Activated CD4-positive, alpha-beta T cell treated with anti-CD3 and anti-CD28 coated beads, Interleukin-2, Interleukin-6, amounts not matched to agents 100 ng/mL and 50 ng/mL, durations not matched to agents 16 hours and 8 hours (primary cell): ENCODE measurements at places on chromosomes 3 and 15.

DNA sequence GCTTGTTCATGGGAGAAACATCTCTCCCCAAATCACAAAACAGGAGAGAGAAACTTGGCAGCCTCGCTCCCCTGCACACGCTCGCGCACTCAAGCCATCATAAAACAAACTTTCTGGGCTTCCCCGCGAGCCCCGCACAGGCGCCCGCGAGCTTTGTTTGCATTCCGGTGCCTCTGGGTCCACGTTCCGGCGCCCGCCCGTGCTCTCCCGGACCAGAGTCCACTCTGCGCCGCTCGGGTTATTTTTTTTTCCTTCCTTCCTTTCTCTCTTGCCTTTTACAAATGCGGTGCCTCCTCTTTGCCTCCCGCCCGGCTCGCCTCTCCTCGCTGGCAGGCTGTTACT is 363 bp downstream of the MAGI1 start:
- peak; percentile 6 for DNase-seq

- no peak for DNase-seq
Measured at GRCh38 chr3:17130956-17131355, 246.2 kb downstream of the PLCL2 start.

- peak; percentile 68 for DNase-seq
Measured at GRCh38 chr3:195900436-195901355, 7.7 kb downstream of the TNK2 start.

DNA sequence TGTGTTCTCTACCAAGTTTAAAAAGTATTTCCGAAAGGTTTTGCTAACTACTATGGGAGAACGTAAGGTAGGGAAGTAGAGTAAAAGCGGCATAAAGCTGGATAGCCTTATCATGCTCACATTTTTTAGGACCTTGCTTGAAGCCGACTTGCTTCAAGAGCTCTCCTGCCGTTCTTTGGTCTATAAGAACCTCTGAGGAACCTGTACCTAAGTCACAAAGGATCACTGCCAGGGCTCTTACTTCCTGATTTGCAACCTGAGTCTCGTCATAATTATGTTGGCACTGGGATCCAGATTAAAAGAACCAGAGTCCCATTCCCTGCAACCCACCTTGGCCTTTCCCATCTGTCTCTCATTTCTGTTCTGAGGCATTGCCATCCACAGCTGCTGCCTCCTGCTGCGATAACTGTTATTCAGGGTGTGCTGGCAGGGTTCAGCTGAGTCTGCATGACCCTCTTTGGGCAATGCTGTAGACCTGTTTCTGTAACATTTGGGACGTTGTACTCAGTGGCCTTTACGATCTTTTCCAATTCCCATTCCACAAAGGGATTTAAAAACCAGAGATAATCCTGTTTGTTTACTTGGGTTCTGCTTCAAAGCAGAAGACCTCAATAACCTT is 131.0 kb upstream of the UMPS start:
- no peak for DNase-seq

DNA sequence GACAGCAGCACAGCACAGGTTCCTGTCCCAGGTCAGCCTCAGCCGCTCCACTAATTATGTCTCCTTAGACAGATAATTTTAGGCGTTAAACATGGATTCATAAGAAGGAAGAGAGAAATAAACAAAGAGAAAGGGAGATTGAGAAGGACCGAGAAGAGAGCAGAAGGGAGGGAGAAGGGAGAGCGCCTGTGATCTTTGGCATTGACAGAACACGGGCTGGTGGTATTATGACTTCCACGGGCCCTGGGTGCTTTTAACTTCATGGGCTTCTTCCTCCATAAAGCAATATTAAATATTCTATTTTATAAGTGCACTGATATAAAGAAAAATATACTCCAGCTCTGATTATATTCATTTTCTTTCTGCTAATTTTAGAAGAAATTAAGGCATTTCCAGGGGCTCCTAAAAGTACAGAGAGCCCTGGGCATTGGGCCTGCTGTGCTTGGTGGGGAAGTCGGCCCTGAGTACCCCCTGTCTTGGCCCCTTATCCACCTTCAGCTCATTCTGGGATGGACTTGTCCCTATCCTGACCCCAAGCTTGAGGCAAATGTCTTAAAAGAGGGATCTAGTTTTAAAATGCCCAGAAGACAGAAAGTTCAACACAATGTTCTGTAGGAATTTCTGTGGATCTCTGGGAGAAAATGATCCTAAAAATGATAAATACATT is 135.3 kb downstream of the MEX3B start:
- DNase-seq = no peak

GRCh38 chr3:34504775-34505174 is 706.3 kb downstream of the PDCD6IP start:
- DNase-seq = no peak

- DNase-seq = peak; percentile 50
Measured at GRCh38 chr3:143975554-143976152, 4.0 kb downstream of the DIPK2A start.

- DNase-seq = no peak
Measured at GRCh38 chr3:111906656-111907055, 47.6 kb downstream of the PHLDB2 start.

DNA sequence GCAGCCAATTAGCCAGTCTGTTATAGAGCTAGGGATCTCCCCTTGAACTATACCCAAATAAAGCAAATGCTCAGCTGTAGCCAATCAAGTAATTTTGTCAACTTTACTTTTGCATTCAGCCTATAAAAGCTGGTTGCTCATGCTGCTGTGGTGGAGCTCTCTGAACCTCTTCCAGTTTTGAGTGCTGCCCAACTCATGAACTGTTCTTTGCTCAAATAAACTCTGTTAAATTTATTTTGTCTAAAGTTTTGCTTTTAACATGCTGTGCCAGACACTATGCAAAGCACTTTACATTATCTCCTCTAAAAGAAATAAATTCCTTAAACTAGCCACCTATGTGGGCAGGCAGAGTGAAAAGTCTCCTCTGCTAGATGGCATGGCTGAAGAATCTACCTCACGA is 51.6 kb upstream of the PXYLP1 start:
- DNase-seq = no peak

GRCh38 chr3:166211451-166211850 is 374.2 kb upstream of the BCHE start:
- DNase-seq = no peak

DNA sequence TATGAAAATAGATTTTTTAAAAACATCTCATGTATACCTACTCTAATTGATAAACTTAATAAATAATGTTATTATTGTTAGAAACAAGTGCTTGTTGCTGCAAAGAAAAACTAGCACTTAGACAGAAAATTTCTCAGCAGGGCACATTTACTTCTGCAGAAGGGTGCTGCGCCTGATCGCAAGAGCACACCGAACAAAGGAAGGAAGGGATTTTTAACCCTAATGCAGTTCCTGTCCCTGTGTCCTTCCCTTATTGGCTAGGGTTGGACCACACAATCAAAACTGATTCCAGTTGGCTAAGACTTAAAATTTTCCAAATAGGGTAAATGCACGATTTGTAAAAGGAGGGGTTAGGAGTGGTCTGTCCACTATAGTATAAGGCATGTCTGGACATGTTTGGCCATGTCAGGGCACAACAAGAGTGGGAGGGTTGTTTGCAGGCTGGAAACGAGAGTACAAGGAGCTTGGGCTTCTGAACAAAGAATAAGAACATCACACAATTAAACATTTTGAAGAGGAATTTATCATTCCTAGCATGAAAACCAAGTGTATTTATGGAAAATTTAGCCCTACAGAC is 4.7 kb downstream of the DTWD1 start:
- DNase-seq = no peak

- no peak for DNase-seq
Measured at GRCh38 chr15:57902155-57902554, 163.4 kb downstream of the ALDH1A2 start.

- no peak for DNase-seq
Measured at GRCh38 chr15:92528736-92529135, 126.8 kb downstream of the FAM174B start.

GRCh38 chr3:31531452-31531991 is 1.2 kb upstream of the STT3B start:
- no peak for DNase-seq

DNA sequence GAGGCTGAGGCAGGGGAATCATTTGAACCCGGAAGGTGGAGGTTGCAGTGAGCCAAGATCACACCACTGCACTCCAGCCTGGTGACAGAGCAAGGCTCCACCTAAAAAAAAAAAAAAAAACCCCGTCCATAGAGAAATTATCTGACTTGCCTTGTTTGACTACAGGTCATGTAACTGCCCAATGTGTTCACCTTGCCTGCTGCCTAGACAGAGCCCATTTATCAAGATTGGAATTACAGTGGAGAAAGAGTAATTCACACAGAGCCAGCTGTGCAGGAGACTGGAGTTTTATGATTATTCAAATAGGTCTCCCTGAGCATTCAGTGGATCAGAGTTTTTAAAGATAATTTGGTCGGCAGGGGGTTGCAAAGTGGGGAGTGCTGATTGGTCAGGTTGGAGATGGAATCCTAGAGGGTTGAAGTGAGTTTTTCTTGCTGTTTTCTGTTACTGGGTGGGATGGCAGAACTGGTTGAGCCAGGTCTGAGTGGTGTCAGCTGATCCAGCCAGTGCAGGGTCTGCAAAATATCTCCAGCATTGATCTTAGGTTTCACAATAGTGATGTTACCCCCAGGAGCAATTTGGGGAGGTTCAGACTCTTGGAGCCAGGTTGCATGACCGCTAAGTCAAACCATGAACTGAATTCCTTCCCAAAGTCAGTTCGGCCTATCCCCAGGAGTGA is 40.8 kb upstream of the ACP3 start:
- no peak for DNase-seq

GRCh38 chr3:38421679-38422336 is 31.9 kb upstream of the ACVR2B start:
- no peak for DNase-seq

GRCh38 chr3:10379161-10379560 is 58.2 kb upstream of the SEC13 start:
- DNase-seq = no peak

DNA sequence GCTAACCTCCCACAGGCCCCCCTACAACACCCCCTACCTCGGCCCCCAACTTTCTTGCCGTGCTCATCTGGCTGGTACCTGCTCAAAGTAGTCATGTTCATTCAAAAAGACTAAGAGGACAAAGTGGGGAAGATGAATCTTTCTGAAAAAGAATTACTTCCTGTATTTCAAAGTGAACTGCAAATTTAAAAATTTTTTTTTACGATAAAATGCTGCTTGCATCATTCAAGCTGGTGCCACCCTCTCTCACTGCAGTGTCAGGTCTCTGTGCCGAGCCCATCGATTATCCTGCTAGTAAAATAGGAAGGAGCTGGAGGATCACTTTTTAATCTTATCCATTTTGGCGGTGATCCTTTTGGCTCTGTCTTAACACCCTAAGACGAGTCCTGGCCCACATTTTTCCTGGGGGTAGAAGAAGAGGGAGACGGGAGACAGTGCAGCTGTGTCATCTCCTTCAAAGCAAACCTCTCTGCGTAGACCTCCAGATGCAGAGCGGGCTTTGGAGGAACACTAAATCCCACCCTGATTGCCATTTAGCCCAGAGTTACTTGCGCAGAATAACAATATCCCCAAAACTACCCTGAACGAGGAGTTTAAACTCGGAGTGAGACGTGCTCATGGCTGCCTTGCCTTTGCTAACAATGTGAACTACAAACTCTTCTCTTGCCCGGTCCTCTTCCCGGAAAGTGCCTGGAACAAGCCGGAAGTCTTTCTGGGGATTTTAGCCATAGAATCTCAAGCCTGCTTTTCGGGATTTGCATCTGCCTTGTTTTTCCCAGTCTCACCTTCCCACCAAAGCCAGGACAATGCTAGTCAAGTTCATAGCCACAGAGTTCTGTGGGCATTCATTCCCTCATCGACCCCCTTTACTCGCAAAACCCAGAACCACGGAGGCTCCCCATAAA is 66.2 kb upstream of the CGNL1 start:
- DNase-seq = no peak

DNA sequence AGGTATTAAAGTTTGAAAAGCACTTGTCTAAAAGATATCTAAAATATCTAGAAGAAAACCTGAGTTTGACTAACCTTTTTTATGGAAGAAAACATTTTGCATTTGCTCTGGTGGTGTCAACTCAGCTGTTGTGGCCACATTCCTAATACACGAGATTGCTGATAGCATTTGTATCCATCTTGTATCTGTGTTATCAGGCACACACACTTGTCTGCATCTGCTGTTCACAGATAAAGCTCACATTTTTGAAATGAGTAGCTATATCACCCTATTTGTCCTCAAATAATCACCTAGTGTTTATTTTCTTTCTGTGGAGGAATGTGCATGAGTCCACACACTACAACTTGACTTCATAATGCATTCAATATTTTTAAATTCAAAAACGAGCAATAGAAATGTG is 632.3 kb upstream of the NR2F2 start:
- DNase-seq = no peak

- DNase-seq = peak; percentile 81
Measured at GRCh38 chr3:46293991-46294833, 52.0 kb downstream of the CCR3 start.

GRCh38 chr15:48751595-48751994 is 59.3 kb downstream of the CEP152 start:
- DNase-seq = no peak

DNA sequence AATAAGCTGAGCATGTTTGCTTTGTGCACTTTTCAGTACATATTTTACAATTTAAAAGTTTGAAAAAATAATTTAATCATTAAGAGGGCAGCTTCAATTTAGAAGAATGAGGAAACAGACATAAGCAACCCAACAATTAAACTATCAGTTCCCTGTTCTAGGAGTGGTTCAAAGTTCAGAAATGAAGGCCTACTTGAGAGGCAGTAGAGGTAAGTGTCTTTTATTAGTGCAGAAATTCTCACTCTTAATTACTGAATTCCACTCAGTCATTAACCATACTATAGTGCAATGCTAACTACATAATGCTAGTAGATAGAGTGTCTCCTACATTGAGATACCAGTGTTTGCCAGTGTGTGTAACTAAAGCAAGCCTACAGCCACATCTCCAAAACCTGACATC is 73.1 kb downstream of the TNIK start:
- DNase-seq = no peak

GRCh38 chr15:33099213-33099612 is 95.3 kb downstream of the FMN1 start:
- no peak for DNase-seq

DNA sequence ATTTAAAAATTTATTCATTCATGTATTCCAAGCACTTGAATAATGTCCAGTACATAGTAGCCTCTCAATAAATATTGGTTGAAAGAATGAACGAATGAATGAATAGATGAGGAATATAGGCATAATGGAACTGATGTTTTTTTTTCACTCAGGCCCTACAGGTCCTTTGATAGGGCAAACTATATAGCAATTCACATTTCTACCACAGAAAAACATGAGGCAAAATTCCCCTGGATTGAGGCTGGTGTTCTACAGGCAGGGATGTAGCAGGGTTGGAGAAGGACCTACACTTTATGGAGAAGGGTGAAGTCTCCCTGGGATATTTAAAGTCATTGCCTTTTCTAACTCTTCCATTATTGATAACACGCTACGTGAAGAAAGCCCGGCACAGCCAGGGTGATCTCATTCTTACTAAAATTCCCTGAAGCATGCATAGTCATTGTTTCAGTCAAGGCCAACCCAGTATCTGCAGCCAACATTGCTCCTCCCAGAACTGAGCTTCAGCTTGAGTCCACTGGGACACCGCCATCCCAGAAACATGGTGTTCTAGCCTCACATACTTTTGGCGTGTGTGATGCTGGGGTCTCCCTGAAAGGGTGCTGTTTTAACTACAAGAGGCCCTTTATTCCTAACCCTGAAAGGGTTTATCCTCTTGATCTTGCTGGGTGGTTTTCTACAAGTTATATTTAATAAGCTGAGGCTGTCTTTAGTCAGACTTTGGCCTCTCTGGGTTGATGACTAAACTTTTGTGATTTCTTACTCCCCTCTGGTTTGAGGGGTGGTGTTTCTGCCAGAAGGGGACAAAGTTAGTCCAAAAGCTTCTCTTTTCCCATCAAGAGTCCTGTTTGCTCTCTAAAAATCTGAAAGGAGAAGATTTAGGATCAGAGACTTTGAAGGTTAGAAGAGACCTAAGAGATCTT is 25.9 kb upstream of the FBN1 start:
- no peak for DNase-seq
